ENCODE measurements at places on chromosomes 11 and 22. TPM values are rescaled to one million over a fixed set of nuclear protein-coding genes. Genes with fewer than 3 reads are reported as not detected.
A peak's percentile ranks its signal among the peaks of the same experiment; 100 is the strongest.

DNA sequence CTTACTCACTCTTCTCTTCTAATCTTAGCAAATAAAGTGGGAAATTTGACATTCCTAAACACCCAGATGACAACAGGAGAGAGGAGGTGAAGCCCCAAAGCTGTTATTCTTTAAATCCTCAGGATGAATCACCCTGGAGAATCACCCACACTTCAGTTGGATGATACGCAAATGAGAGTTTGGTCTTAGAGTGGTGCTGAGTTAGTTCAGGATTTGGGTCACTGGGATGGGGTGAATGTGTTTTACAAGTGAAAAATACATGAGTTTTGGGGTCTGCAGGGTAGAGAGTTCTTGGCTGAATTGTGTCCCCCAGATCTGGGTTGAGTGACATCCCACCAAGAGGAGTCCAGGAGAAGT, 117.2 kb downstream of the GGTLC2 start:
- no peak for DNase-seq

DNA sequence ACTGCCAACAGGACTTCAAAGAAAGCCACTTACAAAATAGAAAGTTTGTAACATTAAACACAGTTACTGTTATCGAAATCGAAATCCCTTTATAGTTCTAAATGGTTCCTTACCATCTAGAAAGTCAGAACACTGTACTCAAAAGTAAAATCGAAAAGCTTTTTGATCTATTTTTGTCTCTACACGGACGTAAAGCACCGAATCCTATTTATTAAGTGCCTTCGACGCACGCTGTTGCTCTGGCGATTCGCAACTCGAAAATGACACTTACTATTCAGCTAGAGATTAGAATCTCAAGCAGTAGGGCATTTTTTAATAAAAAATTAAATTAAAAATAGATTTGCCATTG, 78.3 kb downstream of the LARGE1 start:
- DNase-seq, result no peak

- no peak for DNase-seq
Observed at GRCh38 chr11:45741582-45741981, 63.4 kb upstream of the SLC35C1 start.

DNA sequence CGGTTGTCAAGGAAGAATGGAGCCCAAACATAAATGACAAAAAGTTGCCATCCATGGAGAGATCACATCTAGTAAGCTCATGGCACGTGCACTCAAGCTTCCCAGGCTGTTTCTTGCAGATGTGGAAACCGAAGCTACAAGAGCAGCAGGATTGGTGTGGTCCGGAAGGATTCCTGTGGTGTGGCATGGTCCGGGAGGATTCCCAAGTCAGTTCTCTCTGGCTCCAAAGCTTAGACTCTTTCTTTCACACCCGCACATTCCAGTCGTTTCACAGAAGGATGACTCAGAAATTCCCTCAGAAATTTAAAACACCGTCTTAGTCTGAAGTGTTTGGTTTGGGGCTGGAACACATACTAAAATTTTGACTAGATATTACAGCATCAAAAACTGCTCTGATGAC, 78.0 kb upstream of the DRD2 start:
- DNase-seq, result peak; percentile 78

Gene CNTN5
- total RNA-seq, result 3.4 TPM

Data from skin of body (tissue), 3 donors.